ENCODE measurements at places on chromosomes 13 and 19. TPM values are rescaled to one million over a fixed set of nuclear protein-coding genes. Genes with fewer than 3 reads are reported as not detected.
A peak's percentile ranks its signal among the peaks of the same experiment; 100 is the strongest.

- DNase-seq, result peak; percentile 80
Measured at GRCh38 chr13:27359199-27359821, 65.1 kb upstream of the GTF3A start.

DNA sequence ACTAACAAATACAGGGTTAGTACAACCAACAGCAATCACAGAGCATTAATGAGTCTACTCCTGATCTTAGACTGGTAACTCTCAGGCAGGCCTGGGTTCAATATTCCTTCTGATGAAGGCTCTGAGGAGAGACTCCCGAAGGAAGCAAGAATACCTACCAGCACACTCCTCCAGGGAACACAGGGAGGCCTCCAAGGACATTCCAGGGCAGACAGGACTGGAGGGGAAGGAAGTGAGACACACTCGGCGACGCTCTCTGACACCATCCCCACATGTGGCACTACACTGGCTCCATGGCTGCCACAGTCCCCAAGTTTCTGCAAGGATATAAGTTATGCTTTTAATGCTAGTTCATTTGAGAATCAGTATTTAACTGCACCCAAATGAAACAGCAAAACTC is 20.1 kb downstream of the THSD1 start:
- DNase-seq, result no peak

DNA sequence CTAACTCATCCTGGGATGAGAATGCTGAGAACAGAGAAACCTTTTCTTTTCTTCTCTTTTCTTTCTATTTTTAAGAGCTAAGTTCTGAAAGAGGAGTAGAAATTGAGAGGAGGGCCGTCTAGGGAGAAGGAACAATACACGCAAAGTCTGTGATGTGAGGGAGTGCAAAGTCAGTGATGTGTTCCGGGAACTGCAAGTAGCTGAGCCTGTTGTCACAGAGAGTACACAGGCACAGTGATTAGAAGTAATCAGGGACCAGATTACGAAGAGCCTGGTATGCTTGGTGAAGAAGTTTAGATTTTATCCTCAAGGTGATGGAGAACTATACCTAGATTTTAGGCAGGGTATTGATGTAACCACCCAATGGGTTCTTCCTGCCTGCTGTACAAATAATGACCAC is 32.0 kb upstream of the CXCL17 start:
- no peak for DNase-seq

DNA sequence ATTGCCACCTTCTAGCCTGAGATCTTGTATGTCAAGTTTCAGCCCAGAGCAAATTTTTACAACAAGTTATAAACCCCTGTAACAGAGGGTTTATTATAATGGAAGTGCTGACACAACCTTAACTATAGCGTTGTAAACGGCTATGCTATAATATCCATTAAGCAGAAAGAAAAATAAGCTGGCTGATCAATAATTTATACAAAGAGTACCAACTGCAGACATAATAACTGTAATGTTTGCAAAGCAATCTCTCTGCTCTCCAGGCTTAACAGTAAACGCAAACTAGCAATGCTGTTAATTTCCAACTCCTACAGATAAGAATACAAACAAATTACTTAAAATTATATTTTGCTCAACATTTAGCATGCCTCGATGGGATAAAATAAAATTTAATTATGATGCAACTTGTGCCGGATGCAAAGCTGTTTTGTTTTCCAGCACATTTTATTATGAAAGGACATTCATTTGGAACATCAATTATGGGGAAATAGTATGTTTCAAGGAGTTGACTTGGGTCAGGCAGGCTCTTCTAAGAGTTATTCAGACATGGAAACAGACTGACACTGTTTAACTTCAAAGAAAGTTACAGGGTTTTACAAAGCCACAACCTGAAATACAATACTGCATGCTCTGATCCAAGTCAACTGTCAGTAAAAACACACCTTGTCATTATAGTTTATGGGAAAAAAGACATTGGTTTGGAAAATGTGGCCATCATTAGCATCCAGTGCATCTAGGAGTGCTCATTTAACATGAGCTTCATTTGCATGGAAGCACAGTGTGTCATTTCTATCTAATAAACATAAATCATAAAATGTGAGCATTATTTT is 6.6 kb upstream of the DACH1 start:
- DNase-seq, result no peak

DNA sequence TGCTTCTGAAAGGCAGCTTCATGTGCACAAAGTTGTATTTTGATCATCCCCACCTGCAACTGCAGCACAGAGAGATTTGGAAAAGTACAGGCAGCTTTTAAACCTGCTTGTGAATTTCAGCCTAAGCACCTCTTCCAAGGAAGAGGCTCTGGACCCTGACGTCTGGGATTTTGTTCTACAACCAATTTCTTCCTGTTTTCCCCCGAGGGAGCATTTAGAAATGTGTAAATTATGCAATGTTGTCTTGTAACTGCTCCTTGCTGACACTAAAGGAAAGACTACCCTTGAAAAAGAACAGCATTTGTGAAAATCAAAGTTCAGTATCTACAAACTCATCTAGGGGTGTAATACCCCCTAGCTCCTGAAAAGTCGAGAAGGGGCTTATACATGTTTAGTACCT is 15.4 kb downstream of the MED26 start:
- no peak for DNase-seq

- no peak for DNase-seq
Measured at GRCh38 chr13:85286081-85286480, 513.1 kb downstream of the SLITRK6 start.

GRCh38 chr19:2056837-2057192 is 5.8 kb upstream of the MKNK2 start:
- peak; percentile 42 for DNase-seq

Gene FCHO1
- 9.2 TPM for total RNA-seq

Gene CIRBP
- 179 TPM for total RNA-seq

DNA sequence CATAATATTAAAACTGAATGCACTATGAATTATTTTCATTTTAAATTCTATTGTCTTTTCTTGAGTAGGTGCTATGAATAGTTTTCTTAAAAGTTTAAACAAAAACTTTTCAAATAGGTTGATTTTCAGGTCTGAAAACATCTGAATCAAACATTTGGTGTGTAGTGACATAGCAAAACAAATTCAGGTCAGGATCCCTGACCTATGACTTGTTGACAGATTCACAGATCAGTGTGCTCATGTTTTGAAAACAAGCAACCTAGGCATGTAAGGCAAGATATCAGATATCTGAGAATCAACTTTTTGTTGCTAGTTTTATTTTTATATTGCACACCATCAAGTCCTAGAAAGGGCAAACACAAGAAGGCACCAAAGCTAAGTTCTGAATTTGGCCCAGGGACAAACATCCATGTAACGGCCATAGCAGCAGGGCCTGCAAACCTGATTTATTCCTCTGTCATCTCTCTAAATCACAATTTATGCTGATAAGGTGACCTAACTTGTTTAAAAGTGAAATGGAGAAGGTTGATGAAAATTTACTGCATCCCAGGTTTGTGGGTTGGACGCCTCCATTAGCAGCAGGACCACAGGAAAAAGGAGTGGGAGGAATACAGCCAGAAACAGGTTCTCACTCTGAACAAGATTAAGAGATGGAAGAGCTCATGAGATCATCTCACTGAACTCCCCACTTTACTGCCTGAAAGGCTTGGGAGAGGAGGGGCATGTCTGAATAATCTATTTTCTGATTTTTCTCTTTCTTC is 337.7 kb downstream of the KCNRG start:
- DNase-seq, result no peak

- DNase-seq, result no peak
Measured at GRCh38 chr13:50187352-50188029, 172.2 kb downstream of the KCNRG start.

- DNase-seq, result no peak
Measured at GRCh38 chr13:108495646-108496361, 133.6 kb upstream of the MYO16 start.

- no peak for DNase-seq
Measured at GRCh38 chr13:24631922-24632321, 48.3 kb upstream of the ATP12A start.

GRCh38 chr13:33855371-33855895 is 37.5 kb downstream of the RFC3 start:
- DNase-seq, result no peak

GRCh38 chr19:29429581-29429980 is 96.2 kb upstream of the VSTM2B start:
- DNase-seq, result no peak

Gene FCER2
- total RNA-seq, result 0.35 TPM

DNA sequence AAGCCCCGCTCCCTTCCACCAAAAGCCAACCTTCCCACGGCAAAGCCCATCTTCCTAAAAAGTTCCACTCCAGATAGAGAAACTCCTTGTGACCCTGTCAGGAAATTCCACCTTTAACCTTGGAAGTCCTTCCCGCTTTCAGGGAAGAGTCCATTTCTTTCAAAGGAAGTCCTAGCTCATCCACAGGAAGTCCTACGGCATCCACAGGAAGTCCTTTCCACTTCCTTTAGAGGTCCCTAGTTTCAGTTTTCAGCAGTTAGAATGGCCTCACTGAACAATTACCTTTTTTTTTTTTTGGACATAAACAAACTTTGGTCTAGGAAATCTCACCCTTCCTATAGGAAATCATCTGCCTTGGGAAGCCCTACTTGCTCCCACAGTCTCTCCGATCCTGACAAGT is 31.7 kb downstream of the TRPM4 start:
- DNase-seq, result no peak

Gene ZNF20
- total RNA-seq, result 4.8 TPM
